Panc1 (cell line): ENCODE measurements at places on chromosomes 5 and 9.
A peak's percentile ranks its signal among the peaks of the same experiment; 100 is the strongest.

DNA sequence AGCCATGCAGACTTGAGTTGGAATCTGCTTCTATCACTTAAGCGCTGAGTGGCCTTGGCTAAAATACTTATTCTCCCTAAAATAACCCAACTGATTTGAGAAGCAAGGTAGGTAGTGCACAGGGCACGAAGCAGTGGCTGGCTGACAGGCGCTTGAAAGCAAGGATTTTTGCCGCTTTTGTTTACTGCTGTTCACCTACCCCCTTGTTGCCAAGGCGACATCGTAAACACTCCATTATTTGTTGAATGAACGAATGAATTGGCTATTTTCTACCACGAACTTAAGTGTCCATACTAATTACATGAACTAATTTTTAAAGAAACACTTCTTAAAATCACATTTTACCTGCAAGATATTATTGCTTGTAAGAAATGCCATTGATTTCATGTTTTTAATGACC is 98.0 kb downstream of the ANKH start:
- no peak overlapping the region for H3K27ac ChIP-seq
- H3K4me3 ChIP-seq: no peak overlapping the region
- H3K36me3 ChIP-seq: no peaks in the 10 kb centered on the region
- no peak for DNase-seq

- H3K4me3 ChIP-seq: no peak overlapping the region
- H3K4me1 ChIP-seq: no peaks in the 10 kb centered on the region
- H3K27ac ChIP-seq: no peak overlapping the region
- H3K36me3 ChIP-seq: no peaks in the 10 kb centered on the region
Observed at GRCh38 chr5:149221731-149222342, 49.8 kb upstream of the AFAP1L1 start.

GRCh38 chr9:133349965-133350616 is 2.1 kb downstream of the RPL7A start:
- DNase-seq: no peak
- H3K36me3 ChIP-seq: peaks cover 23% of the 10 kb centered on the region
- peak overlapping the region; percentile 94 for H3K27ac ChIP-seq

DNA sequence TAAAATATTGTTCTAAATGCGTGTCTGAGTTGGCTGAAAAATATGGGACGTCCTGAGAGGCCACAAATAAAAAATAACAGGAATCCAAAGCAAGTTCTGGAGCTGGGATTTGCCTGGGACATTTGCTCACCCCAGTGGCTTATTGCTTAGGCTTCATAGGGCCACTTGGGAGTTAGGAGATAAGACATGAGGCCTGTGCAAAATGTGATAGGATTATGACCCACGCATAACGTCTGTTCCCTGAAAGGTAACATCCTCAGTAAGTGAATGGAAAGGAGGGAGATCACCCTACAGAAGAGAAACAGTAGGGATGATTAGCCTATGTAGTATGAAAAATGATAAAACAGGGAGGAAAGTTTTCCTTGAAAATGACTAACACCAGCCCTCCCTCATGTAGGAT is 269.4 kb downstream of the EPB41L4A start:
- no peak overlapping the region for H3K4me3 ChIP-seq
- H3K4me1 ChIP-seq: no peaks in the 10 kb centered on the region
- no peak for DNase-seq

DNA sequence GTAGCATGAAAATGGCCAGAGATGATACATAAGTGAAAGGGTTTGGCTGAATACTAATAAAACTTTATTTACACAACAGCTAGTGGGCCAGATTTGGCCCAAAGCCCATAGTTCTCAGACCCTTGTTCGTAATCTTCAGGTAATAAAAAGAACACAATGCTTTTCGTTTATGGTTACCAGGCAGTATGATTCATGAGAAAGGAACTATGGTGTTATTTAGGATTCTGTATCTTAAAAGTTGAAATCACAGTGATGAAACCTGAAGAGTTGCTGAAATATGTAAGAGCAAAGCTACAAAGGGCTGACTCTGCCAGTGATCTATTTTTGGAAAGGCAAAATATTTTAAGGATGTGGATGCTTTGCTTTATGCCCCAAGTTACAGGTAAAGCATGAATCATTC is 192.7 kb downstream of the SMC2 start:
- no peaks in the 10 kb centered on the region for H3K36me3 ChIP-seq
- H3K4me3 ChIP-seq: no peak overlapping the region
- no peak for DNase-seq
- no peaks in the 10 kb centered on the region for H3K27me3 ChIP-seq
- H3K27ac ChIP-seq: no peak overlapping the region

DNA sequence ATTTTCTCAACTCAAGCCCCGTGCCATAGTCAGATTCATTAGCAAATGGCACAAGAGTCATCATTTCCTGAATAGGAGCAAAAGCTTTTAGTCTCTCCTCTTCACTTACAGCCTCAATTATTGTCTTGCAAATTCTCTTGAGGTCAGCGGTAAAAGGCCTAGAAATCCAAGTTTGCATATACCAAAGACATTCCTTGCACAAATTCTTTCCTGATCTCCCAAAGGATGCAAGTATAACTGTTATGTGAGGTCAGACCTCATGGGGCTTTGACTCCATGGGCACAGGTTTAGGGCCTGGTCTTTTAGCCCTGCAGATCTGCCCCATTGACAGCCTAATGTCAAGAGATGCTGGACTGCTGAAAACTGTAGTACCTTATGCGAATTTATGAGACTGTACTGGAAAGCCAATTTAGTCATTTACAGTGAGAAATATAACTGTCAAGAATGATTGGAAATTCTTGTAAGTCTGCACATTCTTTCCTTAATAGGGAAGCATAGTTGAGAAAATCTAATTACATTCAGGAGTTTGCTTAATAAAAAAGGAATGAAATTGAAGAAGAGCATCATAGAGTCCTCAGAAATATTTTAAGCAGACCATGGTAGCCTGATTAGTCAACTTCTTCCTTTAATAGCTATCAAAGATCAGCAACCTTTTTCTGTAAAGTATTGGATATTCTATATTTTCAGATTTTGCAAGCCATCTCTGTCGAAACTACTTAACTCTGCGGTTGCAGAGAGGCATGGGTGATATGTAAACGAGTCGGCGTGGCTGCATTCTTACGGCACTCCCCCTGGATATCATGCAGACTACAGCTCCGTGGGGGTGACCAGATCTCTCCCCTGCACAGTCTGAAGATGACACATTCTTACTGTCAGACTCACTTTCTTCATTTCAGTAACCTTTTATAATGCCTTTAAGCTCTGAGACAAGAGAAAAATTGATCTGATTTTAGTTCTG is 45.2 kb downstream of the GCNT4 start:
- no peak overlapping the region for H3K27ac ChIP-seq
- no peak overlapping the region for H3K4me3 ChIP-seq
- H3K36me3 ChIP-seq: no peaks in the 10 kb centered on the region
- no peak for DNase-seq

DNA sequence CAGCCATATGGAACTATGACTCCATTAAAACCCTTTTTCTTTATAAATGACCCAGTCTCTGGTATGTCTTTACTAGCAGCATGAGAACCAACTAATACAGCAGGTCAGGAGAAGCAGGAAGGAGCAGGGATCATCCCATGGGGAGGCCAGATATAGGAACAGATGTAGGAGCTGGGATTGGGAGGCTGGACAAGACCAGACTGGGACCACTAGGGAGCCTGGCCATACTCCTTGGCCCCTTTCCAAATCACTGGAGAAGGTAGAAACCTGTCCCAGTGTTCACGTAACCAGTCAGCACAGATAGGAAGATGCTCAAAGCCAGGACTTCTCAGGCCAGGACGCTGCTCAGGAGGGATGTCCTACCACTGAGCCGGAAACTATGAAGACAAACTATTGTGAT is 95.5 kb downstream of the LMX1B start:
- no peak for DNase-seq
- H3K27me3 ChIP-seq: no peaks in the 10 kb centered on the region
- H3K27ac ChIP-seq: no peak overlapping the region

- no peak for DNase-seq
- peaks cover 45% of the 10 kb centered on the region for H3K4me1 ChIP-seq
- H3K27me3 ChIP-seq: no peaks in the 10 kb centered on the region
- H3K36me3 ChIP-seq: no peaks in the 10 kb centered on the region
- no peak overlapping the region for H3K4me3 ChIP-seq
Observed at GRCh38 chr5:172443441-172444109, 10.8 kb downstream of the SH3PXD2B start.

- H3K4me1 ChIP-seq: no peaks in the 10 kb centered on the region
- no peak overlapping the region for H3K4me3 ChIP-seq
- peaks cover 3% of the 10 kb centered on the region; the same call in 1 of the 2 replicates for H3K27me3 ChIP-seq
- no peak overlapping the region for H3K27ac ChIP-seq
- H3K36me3 ChIP-seq: no peaks in the 10 kb centered on the region
Observed at GRCh38 chr5:122507581-122507980, 195.5 kb downstream of the SNCAIP start.

DNA sequence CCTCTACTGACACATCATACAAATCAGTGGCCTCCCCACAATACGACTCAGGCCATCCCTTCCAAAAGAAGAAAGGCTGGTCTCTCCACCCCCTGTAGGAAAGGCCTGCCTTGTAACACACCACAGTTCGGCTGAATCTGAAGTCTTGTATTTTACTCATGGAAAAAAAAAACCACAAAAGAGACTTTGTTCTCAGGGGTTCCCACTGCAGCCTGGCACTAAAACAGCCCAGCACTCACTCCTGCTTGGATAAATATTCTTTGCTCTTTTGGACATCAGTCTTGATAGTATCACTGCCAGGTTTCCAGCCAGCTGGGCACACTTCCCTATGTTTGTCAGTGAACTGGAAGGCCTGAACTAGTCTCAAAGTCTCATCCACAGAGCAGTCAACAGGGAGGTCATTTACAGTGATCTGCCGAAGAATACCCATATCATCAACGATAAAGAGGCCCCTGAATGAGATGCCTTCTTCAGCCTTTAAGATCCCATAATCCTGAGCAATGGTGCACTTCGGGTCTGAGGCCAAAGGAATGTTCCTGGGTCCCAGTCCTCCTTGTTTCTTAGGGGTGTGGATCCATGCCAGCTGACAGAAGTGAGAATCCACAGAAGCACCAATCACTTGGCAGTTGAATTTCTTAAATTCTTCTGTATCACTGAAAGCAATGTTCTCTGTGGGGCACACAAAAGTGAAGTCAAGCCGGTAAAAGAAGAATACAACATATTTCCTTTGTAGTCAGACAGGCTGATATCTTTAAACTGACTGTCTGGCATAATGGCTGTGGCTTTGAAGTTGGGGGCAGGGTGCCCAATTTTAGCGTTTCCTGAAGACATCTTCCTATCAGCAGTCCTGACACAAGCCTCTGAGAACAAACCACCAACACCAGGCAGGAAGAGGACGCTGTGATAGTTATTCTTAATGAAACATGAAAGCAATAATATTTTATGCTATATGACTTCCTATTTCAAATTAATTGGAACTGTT is 198.1 kb downstream of the LURAP1L start:
- H3K27ac ChIP-seq: no peak overlapping the region
- DNase-seq: no peak
- H3K36me3 ChIP-seq: no peaks in the 10 kb centered on the region
- no peaks in the 10 kb centered on the region for H3K4me1 ChIP-seq
- H3K4me3 ChIP-seq: no peak overlapping the region
